WTC11 (cell line): ENCODE measurements at places on chromosomes 2 and 18.

DNA sequence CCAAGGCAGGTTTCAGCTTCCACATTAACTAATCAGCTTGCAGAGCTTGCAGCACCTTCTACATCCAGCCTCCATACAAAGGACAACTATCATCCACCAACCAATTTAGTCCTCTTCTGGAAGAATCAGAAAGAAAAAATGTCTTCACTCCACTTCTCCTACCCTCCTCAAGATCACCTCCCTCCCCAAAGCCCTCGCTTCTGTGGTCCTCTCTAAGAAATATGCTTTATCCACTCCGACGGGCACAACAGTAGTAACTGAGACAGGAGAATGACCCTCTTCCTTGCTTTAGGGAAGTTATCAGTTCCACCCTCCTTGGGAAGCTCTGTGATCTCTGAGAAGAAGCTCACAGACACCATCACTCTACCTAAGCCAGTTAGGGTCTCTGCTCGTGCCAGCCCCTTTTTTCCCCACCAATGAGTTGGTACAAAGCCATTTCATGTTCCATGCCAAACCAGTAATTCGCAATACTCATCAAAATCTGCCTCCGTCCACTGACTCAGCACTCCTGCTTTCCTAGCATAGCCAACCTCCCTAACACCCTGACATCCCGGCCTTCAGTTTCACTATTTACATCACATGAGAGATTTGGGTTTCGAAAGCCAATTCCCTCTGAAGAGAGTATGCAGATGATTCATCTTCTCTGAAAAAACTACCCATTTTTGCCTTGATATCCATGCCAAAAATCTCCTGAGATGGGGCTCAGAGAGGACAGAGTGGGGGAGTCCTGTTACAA, 114.1 kb upstream of the PKDCC start:
- DNase-seq = no peak

DNA sequence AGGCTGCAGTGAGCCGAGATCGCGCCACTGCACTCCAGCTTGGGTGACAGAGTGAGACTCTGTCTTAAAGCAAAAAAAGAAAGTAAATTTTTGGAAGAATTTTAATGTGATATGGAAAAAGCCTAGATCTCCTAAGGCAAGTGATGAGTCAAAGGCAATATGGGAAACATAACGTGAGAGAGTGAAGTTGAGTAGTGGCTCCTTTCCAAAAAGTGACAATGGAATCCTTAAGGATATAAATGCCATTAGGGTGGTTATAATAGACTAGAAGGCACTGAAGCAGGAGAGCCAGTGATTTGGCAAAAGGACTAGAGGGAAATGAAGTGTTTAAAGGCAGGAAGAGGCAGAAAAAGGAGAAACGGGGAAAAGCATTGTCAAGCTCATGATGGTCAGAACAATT, 25.6 kb downstream of the ARHGAP28 start:
- DNase-seq = no peak

GRCh38 chr2:148523315-148523714, 121.2 kb upstream of the EPC2 start:
- no peak for DNase-seq

DNA sequence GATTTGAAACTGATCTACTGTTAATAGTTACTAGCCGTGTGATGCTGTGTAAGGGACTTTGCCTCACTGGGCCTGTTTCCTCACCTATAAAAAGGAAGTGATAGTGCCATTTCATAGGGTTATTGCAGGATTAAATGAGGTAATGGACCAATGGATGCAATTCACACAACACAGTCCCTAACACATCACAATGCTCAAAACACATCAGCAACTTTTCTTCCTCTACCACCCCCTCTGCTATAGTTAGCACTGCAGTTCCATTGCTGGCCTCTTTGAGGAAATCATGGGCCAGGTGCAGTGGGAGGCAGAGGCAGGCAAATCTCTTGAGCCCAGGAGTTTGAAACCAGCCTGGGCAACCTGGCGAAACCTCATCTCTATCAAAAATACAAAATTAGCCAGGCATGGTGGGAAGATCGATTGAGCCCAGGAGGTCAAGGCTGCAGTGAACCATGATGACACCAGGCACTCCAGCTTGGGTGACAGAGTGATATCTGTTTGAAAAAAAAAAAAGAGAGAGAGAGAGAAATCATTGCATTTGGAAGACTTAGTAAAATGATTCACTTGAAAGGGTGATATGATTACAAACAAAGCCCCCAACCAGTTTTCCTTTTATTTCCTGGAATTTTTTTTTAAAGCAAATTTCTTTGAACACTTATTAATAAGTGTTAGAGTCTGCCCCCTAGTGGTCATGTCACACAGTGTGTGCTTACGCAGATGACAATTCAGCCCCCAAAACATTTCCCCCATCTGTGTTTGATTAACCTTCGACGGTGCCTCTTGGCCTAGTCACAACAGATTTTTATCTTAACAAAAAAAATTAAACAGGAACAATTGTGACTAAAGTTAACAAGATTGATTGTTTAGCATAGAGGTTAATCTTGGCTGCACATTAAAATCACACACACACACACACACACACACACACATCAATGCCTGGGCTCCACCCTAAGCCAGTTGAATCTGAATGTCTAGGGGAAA, 88.6 kb upstream of the BCL11A start:
- DNase-seq = peak; percentile 39

GRCh38 chr2:206805887-206806607, 40.6 kb downstream of the FASTKD2 start:
- no peak for DNase-seq

- DNase-seq = no peak
Measured at GRCh38 chr18:69948919-69949537, 1.4 kb upstream of the CD226 start.

GRCh38 chr18:61402726-61403125, 69.5 kb downstream of the CDH20 start:
- DNase-seq = no peak

- DNase-seq = no peak
Measured at GRCh38 chr18:21300908-21301200, 58.8 kb downstream of the GREB1L start.

DNA sequence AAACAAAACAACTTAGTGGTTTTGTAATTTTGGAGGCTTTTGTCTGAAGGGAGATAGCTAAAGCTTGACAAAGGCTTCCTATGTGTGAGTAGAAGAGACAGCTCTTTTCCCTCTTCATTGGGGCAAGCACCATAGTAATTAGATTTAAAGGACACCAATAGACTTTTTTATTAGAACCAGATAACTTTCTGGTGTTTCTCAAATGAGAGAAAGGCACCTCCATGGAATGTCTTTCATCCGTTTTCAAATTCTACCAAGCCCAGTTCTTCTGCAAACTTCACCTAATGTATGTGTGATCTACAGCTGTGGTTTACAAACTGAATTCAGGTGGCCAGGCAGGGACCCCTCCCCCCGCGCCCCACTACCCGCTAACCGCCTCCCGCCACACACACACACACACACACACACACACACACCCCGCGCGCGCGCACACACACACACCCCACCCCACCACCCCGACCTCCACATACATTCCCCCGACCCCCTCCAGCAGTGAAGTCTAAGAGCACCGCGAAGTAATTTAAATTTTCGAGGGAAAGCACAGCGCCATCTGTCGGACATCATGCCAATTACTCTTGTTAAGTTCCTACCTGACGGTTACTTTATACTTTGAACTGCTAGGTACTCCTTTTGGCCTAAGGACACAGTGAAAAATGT, 31.6 kb upstream of the PPP1R1C start:
- DNase-seq = peak; percentile 81

GRCh38 chr18:45049578-45050319, 369.1 kb downstream of the SETBP1 start:
- no peak for DNase-seq

GRCh38 chr2:204972606-204973336, 427.5 kb downstream of the PARD3B start:
- no peak for DNase-seq

- no peak for DNase-seq
Measured at GRCh38 chr18:7290077-7290476, 59.2 kb downstream of the LRRC30 start.

DNA sequence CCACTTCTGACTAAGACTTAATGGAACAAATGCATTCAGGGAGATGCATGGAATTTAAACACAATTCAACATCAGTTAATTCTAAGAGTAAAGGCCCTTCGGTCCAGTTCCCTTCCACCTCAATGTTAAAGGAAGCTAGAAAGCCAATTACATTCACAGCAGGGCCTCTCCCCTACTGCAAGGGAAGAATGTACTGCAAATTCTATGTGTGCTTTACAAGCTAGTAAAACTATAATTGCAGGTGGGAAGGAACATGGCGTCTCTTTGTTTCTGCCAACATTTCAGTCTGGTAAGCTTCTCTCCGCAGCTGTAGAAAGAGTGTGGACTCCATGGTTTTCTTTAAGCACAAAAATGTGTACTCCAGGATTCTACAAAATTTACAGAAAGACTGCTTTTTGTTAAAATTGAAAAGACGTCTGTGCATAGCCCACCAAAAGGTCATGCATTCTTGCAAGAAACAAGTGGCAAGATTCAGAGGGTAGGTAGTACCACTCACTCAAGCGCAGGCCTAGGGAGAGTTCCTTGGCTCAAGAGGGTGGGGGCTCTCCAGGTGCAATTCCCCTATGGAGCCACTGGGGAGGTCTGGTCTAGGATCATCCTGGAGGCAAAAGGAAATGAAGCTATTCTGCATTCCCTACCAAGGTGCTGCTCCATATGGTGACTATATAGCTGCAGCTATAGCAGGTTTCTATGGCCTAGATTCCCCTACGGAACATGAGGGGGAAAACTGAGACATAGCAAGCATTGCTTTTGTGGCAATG, 127.0 kb upstream of the FZD5 start:
- peak; percentile 68 for DNase-seq

- peak; percentile 85 for DNase-seq
Measured at GRCh38 chr18:56563568-56563967, 74.8 kb downstream of the TXNL1 start.

GRCh38 chr2:11129598-11130449, 25.4 kb upstream of the SLC66A3 start:
- peak; percentile 95 for DNase-seq

DNA sequence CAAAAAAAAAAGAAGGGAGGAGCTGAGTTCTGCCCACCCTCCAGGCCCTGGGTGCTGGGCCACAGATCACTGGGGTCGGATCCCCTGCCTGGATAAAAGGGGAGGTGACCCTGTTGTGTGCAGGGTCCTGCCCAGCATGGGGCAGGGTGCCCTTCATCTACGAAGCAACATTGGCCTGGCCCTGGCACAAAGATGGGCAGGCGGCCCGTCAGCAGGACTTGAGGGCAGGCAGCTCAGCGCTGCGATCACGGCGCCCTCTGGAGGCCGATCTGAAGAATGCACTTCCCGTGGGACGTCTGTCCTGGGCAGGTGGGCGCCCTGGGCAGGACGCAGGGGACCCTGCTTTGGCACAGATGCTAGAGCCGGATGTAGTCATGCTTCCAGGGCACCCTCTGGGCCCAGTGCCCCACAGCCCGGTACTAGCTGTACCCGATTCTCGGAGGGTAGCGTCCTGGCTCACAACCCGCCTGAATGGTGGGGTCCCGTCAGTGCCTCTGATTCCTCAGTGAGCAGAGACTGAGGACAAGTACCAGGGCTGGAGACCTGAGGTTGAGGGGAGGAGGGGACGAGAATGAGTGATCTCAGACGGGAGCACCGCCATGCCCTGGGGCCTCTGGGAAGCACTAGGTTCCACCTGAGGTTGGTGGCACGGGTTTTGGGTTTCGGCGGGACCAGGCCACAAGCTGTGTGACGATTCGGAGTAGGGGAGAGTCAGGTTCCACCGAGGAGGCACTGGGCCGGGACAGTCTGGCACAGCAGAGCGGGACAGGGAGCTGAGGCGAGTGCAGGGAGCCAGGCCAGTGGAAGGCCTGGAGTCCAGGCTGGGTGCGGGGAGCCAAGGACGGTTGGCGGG, 18.0 kb downstream of the ARID5A start:
- DNase-seq = peak; percentile 82

GRCh38 chr18:76420898-76421684, 74.0 kb downstream of the ZNF516 start:
- DNase-seq = no peak

- no peak for DNase-seq
Measured at GRCh38 chr2:150528861-150529801, 41.7 kb upstream of the RND3 start.

DNA sequence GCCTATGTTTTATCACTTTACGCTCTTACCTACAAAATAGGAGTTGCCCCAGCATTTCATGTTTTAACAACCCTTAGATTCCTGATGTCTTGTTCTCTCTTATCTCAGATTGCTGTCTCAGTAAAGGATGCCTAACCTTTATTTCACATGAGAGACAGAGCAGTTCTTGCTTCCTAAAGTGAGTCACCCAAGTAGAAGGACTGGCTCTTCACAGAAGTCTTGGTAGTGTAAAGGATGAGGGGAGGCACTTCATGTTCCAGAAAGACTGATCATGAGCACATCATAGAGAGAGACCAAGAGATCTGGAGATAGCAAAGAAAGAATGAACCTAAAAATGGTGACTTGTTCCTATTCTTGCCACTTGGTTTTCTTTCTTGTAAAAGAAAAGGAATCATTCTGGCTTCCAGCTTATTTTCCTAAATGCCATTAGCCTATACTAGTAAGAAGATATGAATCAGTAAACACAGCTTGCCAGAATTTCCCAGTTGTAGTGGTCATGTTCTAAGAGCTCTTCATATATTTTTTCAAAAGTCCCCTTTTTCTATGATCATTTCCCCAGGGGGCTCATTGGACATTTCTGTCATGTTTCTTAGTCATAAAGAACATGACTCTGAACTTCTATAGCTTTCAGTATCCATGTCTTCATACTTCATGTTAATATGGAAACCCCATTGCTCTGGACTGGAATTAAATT, 54.9 kb downstream of the MAPRE2 start:
- DNase-seq = no peak

GRCh38 chr2:99571021-99571420, 81.2 kb upstream of the REV1 start:
- DNase-seq = no peak

GRCh38 chr18:75063196-75063595, 145.7 kb downstream of the PTGR3 start:
- no peak for DNase-seq

DNA sequence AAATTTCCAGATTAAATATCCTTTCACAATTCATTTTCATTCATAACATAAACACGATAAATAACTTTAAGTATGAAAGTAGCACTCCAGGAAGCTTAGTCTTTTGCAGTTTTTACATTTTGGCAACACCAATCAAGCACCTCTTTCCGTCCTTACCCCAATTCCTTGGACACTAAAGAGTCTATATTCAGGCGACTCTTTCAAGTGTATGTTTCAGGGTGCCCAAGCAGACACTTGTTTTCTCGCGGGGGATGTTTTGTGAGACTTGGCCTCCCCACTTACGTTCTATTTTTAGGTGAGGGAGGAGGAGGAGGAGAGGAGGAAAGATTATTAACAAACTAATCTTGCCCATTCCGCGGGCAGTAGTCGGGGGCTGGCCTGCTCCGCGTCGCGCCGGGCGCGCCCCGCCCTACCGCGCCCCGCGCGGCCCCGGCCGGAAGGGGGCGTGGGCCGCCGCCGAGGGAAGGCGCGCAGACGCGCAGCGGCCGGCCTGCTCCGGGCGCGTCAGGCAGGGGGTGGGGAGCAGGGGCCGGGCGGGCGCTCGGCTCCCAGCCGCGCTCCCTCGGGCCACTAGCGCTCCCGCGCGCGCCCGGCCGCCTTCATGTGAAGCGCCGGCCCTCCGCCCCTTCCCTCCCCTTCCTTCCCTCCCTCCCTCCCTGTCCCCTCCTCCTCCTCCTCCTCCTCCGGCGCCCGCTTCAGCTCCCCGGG, at the start of gene ITPRID2:
Gene ITPRID2, plus strand, starts transcription at position 473 of the 708 bp plus-strand sequence. CDS start 337 bp downstream, outside the sequence.
- DNase-seq = peak; percentile 76

- no peak for DNase-seq
Measured at GRCh38 chr2:120955427-120955826, 219.8 kb downstream of the GLI2 start.
